Neural crest cell (in vitro differentiated cells): ENCODE measurements at places on chromosomes 13 and 19. TPM values are rescaled to one million over a fixed set of nuclear protein-coding genes. Genes with fewer than 3 reads are reported as not detected.

GRCh38 chr13:97387485-97387839 lies 46.5 kb upstream of the RAP2A start:
- H3K27me3 ChIP-seq, result no peaks in the 10 kb centered on the region
- H3K27ac ChIP-seq, result peak overlapping the region; percentile 59
- no peaks in the 10 kb centered on the region for H3K4me1 ChIP-seq
- peaks cover 12% of the 10 kb centered on the region for H3K36me3 ChIP-seq
- no peak for DNase-seq
- no peak overlapping the region for H3K4me3 ChIP-seq

DNA sequence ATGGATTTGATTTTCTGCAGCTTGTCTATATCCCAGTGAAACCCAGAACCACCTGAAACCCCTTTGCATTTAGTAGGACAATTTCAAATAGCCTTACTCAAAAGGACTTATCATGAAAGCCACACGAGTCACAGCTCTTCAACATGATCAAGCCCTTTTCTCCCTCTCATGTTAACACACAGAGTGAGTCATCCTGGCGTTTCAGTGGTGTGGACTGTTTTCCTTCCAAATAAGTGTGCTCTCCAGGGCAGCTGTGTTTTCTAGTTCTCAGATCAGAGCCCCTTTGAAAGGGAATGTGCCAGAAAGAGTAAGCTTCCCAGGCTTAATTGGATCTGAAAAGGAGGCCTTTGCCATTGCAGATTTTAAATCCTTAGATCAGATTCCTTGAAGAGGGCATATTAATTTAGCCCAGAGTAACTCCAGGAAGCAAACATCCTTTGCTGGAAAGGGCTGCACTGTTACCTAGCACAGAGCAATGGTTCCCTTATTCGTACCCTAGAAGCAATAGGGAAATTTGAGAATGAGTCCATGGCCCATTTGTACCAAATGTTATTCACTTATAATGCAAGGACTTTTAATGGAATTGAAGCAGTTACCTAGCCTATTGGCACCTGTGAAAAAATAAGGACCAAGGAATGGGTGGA lies 51.3 kb downstream of the ERICH6B start:
- no peak overlapping the region for H3K4me3 ChIP-seq
- peaks cover 3% of the 10 kb centered on the region for H3K36me3 ChIP-seq
- H3K27me3 ChIP-seq, result no peaks in the 10 kb centered on the region
- H3K27ac ChIP-seq, result no peak overlapping the region

GRCh38 chr13:69264362-69265334 lies 843.0 kb upstream of the ATXN8OS start:
- H3K36me3 ChIP-seq, result peaks cover 6% of the 10 kb centered on the region
- no peak for DNase-seq
- peaks cover 6% of the 10 kb centered on the region for H3K4me1 ChIP-seq
- H3K4me3 ChIP-seq, result no peak overlapping the region
- H3K27ac ChIP-seq, result no peak overlapping the region

- H3K4me1 ChIP-seq, result peaks cover 12% of the 10 kb centered on the region
- no peak overlapping the region for H3K27ac ChIP-seq
- H3K27me3 ChIP-seq, result peaks cover 32% of the 10 kb centered on the region
- no peak for DNase-seq
- no peak overlapping the region for H3K4me3 ChIP-seq
- no peaks in the 10 kb centered on the region for H3K36me3 ChIP-seq
These were observed 1.5 kb downstream of the C3 start for GRCh38 chr19:6718741-6719539.

GRCh38 chr13:73835138-73835721 lies 299.0 kb downstream of the KLF12 start:
- H3K4me1 ChIP-seq, result peaks cover 21% of the 10 kb centered on the region
- H3K4me3 ChIP-seq, result no peak overlapping the region
- H3K27ac ChIP-seq, result no peak overlapping the region
- no peaks in the 10 kb centered on the region for H3K27me3 ChIP-seq

DNA sequence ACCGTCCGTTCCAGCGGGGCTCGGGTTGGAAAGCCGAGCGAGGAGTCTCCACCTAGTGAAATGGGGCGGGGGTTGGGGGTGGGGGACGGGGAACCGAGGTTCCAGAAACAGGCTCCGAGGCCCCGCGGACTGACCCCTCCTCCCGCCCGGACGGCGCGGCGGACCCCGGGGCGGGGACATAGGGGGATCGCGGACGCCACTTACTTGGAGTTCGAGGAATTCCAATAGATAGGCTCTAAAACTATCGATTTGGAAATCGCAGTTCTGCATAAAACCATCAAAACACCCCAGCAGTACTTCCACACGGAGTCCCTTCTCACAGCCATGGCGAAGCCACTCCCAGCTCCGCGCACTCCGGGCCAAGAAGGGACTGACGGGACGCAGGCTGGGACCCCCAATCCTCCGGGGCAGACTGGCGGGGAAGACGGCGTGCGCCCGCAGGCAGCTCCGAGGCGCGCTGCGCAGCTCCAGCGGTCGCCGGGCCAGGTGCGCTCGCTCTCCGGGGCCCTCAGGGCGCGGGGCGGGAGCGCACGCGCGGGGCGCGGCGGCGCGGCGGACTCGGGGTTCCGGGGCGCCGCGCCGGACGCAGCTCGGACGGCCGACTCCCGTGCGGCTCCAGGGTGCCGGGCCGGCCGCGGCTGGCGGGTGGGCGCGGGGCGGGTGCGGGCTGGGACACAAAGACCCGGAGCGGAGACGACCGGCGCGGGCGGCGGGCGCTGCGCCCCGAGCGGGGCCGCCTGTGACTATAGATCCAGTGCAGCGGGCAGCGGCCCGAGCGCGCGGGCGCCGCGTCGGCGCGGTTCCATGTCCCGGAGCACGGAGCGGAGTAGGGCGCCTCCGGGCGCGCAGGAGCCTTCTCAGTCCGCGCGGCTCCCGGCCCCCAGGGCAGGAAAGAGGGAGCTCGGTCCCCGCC lies 567 bp downstream of the EFNB2 start:
- no peak for DNase-seq
- peaks cover 10% of the 10 kb centered on the region for H3K36me3 ChIP-seq
- peak overlapping the region; percentile 97 for H3K27ac ChIP-seq
- H3K27me3 ChIP-seq, result peaks cover 13% of the 10 kb centered on the region
- H3K4me1 ChIP-seq, result peaks cover 46% of the 10 kb centered on the region

Gene LRRC63
- 0.37 and 0.52 TPM in 2 replicates for total RNA-seq

Gene ZSCAN4
- not detected in 2 replicates for total RNA-seq
